ENCODE measurements at places on chromosomes 2 and 18.

DNA sequence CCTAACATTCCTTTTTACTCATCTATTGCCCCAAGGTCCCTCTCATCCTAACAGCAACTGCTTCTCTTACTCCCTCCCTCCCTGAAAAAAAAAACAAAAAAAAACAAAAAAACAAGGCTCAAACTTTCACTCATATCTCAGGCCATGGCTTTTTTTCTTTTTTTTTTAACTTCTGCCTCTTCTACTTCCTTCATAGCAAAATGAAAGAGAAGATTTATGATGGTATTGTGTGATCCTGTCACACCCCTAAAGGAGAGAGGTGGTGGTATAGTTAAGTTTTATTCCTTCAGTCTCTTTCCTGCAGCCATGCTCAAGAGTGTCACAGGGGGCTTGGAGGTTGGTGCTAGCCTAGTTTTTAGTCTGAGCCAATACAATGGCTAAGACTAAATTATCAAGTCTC, 21.5 kb upstream of the EPC2 start:
- no peak for DNase-seq

DNA sequence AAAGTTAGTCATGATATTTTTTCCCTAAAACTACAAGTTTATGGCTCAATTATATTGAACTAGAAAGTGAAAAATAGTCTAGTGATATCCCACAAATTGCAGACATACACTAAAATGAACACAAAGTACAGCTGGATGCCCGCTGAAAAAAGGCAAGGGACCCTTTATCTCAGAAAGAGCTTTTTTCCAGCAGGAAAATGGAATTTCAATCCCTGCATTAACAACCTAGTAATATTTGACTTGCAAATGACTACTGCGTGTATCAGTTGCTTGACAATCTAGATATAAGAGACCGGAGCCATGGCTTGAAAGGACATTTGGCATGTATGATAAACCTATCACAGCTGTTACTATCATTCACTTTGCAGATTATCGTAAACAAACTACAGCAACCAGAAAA, 49.1 kb downstream of the LRPPRC start:
- DNase-seq = no peak

DNA sequence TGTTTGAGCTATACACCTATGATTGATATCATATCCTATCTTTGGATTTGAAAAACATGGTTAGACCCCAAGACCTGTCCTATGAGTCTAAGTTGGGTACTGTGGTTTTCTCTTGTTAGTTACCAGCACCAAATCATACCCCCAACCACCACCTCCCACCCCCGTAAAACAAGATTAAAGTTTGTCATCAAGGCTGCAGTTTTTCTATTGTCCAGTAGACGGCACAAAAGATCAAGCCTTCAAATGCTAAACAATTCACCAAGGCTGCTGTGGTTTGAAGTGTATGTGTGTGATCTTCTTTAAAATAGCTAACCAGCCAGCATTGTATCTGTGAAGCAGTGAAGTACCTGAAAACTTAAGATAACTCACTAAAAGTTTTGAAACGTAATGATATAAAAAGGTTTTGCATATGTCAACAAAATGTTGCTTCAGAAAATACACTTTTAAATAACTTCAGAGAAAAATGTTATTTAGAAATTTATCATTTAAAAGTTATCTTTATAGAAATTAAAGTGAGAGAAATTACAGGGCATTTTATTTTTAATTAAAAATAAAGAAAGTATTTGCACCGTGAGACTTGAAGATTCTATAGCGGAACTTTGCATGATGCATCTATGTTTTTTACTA, 5.8 kb upstream of the MEIS1 start:
- peak; percentile 18 for DNase-seq

DNA sequence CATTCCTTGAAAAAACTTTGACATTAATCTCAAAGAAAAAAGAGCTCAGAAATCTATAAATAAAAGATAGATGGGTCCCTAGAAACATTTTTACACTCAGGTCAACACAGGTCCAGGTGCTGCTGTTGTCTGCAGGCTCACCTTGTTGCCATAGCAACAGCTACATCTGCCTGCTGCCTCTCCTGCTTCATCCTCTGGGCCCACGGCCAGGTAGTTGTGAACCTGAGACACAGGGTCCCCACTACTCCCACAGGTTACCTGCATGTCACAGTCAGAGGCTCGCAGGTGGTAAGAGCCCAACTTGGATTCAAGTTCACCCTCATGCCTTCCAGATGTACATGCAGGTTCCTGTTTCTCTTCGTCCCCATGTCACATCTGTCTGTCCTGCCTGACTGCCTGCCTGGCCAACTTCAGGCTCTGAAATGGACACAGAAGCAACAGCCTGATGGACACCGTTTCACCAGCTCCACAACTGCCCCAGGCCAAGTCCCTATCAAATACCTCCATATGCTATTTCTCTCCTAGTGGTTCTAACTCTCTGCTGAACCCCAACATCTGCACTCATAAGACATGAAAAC, 88.3 kb upstream of the SALL3 start:
- no peak for DNase-seq

DNA sequence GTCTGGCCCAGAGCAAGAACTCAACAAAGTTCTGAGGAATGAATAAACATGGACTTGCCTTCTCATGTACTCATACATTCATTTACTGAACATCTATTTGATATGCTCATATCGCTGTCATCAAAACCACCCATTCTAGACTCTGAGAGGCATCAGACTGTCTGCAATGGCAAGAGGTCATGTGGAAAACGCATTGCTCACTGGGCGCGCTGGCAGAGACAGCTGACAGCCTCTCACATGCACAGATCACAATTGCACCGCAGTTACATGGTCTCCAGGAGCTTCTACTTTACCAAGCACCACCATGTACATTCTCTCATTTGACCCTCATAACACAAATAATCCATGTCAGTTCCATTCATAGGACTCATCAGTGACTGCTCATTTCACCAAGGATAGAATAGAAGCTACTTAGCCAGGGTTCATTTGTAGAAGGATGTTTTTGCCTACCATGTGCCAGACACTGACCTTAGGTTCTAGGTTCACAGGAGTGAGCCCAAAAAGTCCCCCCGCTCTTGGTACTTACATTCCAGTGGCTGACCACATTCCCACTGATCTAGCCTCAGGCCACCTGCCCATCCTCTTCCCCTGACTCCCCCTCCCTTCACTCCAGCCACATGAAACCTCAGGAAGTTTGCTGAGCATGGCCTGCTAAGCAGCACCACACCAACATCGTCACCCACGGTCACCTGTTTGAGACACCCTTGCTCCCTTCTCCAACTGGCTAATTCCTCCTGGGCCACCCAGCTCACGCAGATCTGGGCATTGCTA, 6.1 kb downstream of the FAM124B start:
- no peak for DNase-seq

DNA sequence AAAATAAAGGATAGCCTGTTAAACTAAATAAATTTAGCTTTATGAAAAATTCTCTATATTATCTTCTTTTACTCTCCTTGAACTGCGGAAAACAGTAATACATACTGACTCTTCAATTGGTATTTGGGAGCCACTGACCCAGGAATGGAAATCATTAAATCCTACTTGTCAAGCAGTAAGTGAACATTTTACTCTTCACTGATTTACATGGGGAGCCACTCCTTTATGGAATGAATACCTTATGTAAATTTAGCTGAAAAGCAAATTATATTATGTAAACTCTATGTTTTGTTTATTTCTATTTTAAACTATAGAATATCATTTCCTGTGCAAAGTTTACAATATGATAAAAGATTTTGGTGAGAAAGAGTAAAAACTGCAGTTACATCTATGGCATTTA, 85.2 kb downstream of the STRADB start:
- no peak for DNase-seq

DNA sequence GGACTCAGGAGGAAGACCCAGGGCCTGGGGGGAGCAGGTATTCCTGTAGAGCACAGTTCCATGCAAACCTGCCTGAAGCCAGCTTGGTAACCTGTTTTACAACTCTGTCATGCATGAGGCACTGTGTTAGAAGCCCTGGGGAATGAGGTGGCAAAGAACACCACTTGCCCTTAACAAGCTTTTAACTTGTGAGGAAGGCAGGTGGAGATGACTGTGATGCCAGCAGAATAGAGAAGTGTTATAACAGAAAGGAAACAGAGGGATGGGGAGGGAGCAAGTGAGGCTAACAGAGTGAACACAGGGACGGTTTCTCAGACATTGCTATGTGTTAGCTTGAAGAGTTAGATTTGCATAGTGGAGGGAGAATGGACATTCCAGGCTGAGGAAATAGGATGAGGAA, 11.5 kb upstream of the IL1A start:
- DNase-seq = no peak

DNA sequence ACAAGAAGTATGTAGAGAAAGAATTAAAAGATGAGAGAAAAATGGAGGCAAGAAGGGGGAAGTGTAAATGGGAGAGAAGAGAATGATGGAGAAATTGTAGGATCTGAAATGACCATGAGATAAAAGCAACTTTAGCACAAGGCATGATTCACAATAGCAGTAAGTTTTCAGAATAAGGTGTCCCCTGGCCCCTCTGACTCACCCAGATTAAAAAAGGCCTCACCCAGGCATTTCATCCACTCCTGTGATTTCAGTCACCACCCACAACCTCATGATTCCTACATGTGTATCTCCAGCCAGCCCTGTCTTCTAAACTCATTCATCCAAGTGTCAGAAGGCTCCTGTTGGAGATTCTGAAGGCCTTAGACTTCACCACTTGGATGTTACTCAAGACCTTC, 56.6 kb downstream of the SP100 start:
- no peak for DNase-seq

GRCh38 chr2:223494496-223494895, 107.7 kb downstream of the SCG2 start:
- DNase-seq = no peak

GRCh38 chr2:118668431-118669424, 178.7 kb downstream of the EN1 start:
- peak; percentile 63 for DNase-seq

GRCh38 chr18:69599377-69599776, 198.7 kb downstream of the DOK6 start:
- DNase-seq = no peak

GRCh38 chr2:221502270-221503010, 69.7 kb downstream of the EPHA4 start:
- peak; percentile 14 for DNase-seq

DNA sequence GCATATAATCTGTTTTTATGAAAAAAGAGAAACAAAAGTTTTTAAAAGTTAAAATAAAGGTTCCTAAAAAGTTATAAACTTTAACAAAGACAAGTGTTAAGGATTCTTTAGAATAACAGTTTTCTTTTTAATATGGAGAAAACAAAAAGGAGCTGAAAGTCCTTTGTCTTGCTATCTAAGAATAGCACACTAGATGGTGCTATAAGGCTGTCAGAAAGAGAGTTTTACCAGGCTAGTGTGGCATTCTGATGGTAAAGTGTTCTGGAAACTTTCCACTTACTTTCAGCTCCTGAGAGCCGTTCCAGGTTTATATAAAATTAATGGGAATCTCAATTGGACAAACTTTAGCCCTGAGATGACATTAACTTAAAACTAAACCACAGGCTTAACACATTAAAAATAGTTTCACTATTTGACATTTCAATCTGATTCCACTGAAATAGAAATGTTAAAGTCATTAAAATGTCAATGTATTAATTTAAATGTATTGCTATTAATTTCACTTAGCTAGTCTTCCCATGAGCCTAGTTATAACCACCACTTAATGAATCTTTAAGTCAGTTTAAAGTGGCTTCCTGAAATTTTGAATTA, 3.7 kb downstream of the FBXO48 start:
- DNase-seq = no peak

DNA sequence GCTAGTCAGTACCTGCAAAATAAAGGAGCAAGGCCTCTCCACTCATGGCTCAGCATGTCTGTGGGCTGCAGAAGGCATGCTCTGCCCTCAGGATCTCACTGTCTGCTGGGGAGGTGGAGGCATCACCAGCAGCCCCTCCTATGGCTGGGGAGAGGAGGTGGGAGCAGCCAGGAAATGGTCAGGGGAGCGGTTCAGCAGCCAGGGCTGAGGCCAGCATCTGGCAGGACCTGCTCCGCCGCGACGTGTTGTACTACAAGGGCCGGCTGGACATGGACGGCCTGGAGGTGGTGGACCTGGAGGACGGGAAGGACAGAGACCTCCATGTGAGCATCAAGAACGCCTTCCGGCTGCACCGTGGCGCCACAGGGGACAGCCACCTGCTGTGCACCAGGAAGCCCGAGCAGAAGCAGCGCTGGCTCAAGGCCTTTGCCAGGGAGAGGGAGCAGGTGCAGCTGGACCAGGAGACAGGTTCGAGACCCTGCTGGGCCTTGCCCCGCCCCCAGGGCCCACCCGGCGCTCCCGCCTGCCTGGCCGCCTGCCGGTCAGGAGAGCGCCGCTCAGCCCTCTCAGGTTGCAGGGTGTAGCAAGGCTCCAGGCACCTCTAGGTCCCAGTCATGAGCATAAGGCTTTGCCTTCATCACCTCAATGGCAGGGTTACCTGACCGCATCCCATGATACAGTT, 49.0 kb downstream of the FAM168B start:
- no peak for DNase-seq

DNA sequence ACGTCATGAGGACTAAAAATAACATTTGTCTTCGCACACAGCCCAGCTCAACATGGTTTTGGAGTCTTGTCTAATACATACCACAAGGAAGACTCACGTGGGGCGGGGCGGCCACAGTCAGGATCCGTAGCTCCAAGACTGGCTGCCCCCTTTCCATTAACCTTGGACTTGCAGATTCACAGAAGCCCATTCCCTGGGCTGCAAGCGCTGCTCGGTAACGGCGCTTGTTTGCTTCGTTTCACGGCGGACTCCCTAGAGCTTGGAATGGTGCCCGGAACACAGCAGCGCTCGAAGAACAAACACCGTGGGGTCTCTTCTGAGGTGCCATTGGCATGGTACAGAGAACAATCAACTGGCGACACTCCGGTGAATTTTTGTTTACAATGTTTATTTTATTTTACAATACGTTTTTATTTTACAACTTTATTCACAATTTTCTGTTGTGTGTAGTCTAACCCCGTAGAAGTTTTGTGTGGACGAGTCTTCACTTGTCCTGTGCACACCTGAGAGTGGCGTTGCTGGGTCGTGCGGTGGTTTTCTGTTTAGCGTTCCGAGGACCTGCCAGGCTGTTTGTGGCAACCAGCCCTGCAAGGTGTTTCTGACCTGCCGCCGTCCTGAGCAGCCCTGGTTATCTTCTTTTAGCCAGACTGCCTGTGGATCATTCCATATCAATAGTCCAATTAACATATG, 126.5 kb downstream of the GALR1 start:
- DNase-seq = no peak

DNA sequence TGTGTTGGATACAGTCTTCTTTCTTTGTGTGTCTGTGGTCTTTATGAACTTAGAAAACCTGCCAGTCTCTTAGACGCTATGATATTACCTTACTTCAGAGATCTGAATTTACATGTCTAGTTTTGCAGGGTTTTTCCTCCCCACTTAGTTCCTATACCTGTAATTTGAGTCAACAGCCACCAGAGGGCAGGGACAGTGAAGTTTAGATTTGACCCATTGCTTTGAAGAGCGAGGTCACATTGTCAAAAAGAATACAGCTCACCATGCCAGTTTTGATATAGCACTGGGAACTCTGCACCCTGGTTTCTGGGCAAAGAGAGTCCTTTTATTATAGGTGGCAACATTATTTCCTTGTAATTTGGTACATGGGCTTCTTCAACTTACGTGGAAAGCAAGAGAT, 102.3 kb downstream of the MAPK4 start:
- peak; percentile 17 for DNase-seq

All from COLO829 (cell line).